ENCODE measurements at places on chromosomes 11 and 22.
A peak's percentile ranks its signal among the peaks of the same experiment; 100 is the strongest.

DNA sequence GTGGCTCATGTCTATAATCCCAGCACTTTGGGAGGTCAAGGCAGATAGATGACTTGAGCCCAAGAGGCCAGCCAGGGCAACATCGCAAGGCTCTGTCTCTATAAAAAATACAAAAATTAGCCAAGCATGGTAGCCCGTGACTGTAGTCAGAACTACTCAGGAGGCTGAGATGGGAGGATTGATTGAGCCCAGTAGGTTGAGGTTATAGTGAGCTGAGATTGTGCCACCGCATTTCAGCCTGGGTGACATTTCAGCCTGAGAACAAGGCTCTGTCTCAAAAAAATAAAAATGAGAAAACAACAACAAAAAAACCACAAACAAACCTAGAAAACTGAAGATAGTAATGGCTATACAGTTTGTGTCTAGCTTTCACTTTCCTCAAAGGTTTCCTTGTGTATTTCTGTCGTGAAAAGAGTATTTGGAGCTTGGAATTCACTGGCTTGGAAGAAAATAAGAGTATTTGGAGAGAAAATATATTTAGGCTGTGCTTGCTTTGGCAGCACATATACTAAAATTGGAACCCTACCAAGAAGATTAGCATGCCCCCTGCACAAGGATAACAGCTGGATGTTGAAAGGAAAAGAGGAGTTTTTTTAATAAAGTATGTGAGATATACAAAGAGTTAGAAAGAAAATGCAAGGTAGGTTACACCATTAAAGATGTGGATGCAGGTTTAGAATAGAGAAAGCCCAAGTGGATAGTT is 3.9 kb upstream of the BIRC3 start:
- no peak for DNase-seq

DNA sequence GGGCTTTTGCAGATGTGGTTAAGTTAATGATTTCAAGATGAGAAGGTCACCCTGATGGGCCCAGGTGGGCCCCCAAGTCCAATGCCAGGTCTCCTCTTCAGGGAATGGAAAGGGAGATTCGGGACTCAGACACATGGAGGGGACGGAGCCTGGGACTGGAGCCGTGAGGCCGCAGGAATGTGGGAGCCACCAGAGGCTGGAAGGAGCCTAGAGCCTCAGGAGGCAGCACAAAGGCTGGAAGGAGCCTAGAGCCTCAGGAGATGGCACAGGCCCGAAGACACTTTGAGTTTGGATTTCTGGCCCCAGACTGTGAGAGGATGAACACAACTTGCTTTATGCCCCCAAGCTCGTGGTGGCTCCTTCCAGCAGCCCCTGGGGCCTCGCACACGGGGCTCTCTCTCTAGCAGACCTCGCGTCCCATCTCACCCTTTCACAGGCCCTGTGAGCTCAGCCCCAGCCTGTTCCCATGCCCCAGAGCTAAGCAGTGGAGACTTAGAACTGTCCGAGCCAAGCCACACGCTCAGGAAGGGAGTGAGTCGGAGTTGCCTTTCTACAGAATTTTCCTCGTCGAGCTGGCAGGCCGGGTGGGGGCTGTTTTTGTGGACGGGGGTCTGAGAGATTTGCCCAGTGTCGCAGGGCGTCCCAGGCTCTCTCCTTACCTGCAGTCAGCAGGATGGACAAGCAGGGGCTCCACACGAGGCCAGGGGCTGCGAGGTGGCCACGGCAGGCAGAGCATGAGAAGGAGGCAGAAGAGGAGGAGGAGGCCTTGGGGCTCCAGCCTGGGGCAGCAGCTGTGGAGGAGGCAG is 937.6 kb downstream of the BRD1 start:
- no peak for DNase-seq

DNA sequence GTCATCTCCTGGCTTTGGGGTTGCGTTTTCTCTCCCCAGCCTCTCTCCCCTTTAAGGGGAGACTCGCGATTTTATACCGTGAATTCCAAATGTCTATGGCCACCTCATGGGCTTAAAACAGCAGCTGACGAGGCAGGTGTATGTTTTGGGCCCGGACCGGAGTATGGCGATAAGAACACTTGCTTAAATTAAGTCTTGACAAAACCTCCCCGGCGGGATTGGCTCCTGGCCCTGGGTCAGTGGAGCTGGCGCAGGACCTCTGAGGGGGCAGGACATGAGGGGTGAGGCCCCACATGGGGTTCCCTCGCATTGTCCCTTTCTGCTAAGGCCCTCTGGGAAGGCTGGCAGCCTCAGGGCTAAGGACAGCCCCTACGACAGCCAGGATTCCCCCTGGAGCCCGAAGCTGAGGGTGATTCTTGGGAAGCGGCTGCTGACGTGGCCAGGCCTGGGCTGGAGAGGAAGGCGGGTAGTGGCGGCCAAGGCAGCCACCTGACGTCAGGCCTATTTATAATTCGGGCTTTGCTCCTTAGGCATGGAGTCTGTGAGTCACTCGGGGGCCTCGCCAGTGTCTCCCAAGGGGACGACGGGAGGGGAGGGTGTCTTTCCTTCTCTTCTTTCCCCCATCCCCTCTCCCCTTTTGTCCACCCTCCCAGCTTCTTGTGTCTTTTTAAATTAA is 12.7 kb downstream of the MYO18B start:
- DNase-seq = peak; percentile 26

- DNase-seq = no peak
These were observed 10.7 kb upstream of the FAM118A start for GRCh38 chr22:45298934-45299505.

GRCh38 chr22:27482402-27482801 is 319.2 kb downstream of the MN1 start:
- DNase-seq = no peak

DNA sequence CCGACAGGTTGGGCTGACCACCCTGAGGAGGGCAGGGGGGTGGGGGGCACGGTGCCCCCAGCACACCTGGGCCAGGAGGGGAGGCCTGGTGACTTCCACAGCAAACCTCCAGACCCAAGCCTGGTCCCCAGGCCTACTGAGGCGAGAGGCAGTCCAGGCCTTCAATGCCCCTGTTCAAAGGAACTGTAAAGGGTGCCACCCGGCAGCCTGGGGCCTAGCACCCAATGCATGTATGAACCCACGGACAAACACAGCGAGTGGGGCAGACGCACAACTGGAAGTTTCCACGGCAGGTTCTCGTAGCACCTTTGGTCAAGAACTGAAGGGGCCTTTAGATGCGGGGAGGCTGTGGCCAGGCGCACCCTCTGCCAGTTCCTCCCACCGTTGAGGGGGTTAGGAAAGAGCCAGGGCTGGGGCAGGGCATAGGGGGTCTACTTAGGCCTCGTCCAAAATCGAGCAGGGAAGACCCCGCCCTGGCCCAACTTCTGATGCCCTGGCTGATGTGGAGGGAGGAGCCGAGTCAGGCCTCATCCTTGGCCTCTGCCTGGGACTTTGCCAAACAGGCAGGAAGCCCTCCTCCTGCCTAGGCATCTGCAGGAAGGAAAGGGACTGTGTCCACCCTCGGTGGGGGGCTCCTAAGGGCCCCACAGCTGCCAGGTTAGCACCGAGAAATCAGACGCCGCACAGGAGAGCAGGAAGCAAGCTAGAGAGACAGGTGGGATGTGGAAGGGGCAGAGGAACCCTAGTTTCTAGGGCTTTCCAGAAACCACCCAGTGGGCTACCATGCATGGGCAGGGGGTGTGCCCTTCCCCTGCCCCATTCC is 6.6 kb downstream of the CBX6 start:
- peak; percentile 57 for DNase-seq

- no peak for DNase-seq
These were observed 20.7 kb downstream of the CHID1 start for GRCh38 chr11:889687-890475.

GRCh38 chr11:125165111-125165842 is 726 bp downstream of the PKNOX2 start:
- peak; percentile 26 for DNase-seq

GRCh38 chr11:111550258-111550657 is 9.7 kb downstream of the LAYN start:
- no peak for DNase-seq
